ENCODE measurements at places on chromosomes 7 and 10.

- DNase-seq = no peak
Measured at GRCh38 chr7:38142736-38143135, 35.3 kb upstream of the STARD3NL start.

DNA sequence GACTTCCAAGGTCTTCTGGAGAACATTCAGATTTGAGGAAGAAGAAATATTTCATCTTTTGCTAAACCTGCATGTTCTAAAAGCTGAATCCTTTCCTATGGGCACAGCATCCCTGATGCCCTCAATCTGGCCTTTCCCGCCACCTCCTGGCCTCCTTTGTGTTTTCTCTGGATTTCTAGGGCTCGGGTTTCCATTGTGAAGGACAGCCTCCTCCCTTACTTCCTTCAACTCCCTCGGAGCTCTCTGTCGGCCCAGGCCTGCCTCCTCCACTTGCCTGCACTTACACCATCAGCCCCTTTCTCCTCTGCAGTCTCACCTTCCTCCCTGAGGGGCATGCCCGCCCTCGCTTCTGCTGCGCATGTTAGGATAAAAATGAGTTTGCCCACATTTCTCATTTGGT, 75.4 kb downstream of the WIPF3 start:
- no peak for DNase-seq

DNA sequence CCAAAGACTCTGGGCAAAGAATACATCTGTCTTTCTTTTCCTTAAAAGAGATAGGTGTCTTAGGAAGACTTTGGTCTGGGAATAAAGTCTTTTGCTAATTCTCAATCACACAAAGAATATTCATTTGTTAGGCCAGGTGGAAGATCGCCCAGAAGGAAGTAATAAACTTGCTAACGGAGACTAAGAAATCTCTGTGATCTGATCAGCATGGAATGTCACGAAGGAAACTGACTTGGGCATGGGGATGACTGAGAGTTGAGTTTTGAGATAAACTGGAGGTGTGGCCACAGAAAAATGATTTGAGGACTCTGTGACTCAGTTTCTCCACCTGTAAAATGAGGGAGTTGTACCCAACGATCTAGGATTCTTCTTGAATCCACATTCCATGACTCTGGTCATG, 161.1 kb upstream of the SVIL start:
- DNase-seq = no peak

- DNase-seq = no peak
Measured at GRCh38 chr7:101201695-101202602, 1.1 kb upstream of the MOGAT3 start.

DNA sequence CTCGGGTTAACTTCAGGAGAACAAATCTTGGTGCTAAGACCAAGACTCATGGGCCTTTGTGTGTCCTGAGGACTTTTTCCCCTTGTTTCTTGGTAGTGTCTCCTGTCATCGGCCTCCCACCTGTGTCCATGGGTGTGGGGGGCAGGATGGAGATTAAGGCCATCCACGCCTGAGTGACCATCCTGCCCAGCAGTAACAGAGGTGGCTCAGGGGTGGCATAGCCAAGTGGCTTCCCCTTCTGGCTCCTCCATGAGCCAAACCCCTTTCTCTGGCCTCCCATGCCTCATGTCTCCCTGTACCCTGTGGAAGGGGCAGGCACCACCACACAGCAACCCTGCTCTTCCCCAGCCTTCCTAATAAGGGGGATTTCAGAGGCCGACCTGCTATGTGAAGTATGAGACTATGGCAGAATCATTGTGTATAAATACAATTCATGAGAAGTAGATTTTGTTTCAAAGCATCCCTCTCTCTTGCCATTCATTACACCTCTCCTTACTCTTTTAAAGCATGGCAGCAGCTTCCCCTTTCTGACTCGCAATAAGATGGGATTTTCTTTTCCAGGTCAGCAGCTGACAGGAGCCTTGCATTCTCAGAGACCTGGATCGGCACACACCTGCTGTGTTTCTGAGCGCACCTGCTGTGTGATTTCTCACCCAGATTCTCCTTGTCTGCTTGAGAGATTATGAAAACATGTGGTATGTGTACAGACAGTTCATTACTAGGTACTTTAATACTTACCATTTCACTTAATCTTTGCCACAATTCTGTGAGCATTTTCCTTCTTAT, 102.5 kb downstream of the XPNPEP1 start:
- no peak for DNase-seq

- no peak for DNase-seq
Measured at GRCh38 chr10:91565226-91565625, 67.6 kb downstream of the PPP1R3C start.

DNA sequence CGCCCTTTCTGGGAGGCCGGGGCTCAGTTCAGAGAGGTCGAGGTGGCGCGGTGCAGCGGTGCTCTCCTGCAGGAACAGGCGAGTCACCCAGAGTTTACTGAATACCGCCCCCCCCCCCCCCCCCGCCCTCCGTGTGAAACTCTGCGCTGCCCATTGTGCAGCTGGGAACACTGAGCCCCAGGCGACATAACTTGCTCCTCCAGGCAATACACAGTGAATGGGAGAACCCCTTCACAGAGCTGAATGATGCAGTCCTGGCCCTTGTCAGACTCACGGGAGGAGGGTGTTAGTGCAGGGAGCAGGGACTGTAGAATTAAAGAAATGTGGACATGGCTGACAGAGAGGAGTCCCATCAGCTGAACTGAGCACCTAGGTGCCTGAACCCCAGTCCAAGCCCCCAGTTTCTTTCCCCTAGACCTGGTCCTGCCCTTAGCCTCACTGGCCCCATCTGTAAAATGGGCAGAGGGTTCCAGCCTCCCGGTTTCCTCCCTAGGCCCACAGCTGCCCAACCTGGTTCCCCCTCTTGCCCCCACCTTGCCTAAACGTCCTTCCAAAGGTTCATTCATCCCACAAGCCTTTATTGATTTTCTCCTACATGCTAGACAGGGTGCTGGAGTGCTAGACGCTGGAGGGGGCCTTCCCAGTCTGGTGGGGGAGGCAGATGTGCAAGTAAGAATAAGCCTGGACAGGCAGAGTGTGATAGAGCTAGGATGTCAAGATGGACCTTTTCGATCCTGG, 869 bp upstream of the LOXL4 start:
- no peak for DNase-seq

GRCh38 chr7:23212841-23213240, 31.0 kb downstream of the NUP42 start:
- DNase-seq = no peak

DNA sequence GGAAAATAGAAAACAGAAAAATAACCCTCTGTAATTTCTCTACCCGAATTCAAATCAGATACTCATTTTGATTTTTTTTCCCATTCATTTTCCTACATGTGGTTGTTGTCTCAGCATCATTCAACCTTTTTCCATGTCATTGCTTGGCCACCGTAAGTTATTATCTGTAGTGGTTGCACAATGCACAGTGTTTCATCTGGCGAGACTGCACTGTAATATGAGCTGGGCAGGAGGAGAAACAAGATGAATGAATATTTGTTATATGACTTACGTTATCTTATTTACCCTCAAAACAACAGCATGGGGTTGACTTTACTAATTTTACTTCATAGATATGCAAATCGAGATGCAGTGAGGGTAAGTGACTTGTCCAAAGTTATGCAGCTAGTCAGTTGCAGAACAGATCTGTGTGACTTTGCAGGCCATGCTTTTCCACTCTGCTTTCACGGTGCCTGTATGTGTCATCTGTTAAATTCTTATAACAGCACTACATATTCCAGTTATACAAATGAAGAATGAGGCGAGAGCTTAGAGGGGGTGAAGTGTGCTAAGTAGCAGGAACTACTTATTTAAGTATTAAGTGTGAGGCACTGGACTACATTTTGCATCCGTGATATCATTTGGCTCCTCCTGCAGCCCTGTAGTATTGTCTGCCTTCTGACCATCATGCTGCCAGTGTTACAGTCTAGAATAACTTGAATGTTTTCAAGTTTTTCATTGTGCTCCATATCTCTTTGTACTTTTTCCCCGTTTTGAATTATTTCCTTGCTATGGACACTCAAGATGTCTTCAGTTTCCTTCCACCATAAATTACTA, 56.7 kb downstream of the ZMYND11 start:
- no peak for DNase-seq

DNA sequence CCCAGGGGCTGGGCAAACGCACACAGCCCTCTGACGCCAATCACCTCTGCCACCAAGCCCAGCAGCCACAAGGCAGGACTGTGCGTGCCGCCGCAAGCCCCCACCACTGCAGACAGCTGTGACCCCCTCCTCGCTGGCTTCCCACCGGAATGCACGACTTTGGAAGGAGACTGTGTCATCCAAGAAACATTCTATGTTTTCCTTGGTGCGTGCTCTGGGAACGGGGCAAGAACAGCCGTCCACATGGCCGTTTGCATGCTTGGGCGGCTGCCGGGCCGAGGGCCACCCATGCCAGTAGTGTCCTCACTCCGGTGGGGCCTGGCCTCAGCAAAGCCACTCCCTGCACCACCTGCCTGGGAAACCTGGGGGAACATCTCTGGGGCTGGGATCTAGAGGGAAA, 17.6 kb upstream of the ELN start:
- DNase-seq = no peak

All from kidney epithelial cell (primary cell).